CD4-positive, alpha-beta T cell treated with Interleukin-2 at 100 ng/mL for 4 hours (primary cell): ENCODE measurements at places on chromosomes 1 and 21.
A peak's percentile ranks its signal among the peaks of the same experiment; 100 is the strongest.

GRCh38 chr1:101781201-101781831 lies 215.4 kb downstream of the OLFM3 start:
- no peak for DNase-seq

DNA sequence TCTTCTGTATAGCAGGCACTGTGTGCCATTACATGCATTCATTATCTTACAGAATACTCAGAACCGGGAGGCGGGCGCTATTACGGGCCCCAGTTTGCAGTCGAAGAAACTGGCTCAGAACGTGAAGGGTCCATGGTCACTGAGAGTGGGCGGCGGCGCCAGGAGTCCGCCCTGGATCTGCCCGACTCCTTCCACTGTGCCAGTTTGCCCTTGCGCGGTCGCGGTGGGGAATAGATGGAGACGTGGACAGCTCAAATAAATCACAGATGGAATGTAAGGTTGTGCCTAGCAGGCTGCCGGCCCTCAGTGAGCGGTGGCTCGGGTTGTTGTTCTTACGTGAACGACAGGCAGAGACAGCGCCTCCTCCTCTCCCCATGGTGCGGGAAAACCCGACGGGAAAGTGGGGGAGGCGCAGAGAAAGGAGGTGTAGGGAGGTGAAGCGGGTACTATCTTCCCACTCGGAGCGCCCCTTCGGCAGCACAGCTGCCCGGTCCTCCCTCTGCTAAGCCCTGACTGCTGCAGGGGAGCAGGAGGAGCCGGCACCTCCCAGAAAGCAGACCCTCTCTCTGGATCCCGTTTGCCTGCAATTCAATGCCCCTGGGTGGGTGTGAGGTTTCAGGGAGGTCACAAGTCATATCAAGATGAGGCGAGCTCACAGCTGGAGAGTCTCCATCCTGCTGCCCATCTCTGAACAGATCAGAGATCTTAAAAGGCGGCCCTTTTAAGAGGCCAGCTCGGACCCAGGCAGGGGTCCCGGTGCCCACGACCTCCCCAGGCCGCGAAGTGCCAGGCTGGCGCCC lies 1.1 kb downstream of the COL9A2 start:
- DNase-seq: peak; percentile 12

DNA sequence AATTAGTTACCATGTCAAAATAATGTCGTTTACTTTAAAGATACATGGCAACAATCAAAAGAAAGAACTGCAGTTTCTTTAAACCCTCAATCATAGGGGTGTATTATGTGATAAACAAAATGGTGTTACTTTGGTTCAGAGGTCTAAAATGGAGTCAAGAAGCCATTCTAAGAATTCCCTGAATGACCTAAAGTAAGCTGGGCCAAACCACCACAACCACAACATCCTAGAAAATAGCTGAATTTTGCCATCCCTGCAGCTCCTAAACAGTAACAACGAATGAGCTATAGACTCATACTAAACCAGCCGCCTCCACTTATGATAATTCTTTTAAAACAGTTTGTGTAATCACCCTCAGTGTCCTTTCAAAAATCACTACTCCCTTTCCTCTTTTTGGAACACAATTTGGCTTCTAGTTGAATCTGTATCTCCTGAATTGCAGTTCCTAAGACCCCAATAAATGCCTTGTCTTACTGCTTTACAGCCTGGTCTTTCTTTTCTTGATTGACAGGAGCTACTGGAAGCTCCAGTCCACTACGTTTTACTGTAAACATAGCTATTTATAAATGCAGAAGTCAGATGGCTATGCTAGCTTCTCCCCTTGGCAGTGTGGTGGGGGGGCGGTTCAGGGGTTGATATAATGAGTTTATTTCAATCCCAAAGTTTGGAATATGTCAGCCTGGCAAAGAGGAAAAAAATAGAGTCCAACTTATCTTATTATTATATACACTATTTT lies 84.3 kb downstream of the PLPPR4 start:
- no peak for DNase-seq

GRCh38 chr1:2352897-2353550 lies 38.3 kb downstream of the MORN1 start:
- DNase-seq: no peak

GRCh38 chr1:201676197-201676596 lies 137.3 kb downstream of the NAV1 start:
- DNase-seq: no peak

DNA sequence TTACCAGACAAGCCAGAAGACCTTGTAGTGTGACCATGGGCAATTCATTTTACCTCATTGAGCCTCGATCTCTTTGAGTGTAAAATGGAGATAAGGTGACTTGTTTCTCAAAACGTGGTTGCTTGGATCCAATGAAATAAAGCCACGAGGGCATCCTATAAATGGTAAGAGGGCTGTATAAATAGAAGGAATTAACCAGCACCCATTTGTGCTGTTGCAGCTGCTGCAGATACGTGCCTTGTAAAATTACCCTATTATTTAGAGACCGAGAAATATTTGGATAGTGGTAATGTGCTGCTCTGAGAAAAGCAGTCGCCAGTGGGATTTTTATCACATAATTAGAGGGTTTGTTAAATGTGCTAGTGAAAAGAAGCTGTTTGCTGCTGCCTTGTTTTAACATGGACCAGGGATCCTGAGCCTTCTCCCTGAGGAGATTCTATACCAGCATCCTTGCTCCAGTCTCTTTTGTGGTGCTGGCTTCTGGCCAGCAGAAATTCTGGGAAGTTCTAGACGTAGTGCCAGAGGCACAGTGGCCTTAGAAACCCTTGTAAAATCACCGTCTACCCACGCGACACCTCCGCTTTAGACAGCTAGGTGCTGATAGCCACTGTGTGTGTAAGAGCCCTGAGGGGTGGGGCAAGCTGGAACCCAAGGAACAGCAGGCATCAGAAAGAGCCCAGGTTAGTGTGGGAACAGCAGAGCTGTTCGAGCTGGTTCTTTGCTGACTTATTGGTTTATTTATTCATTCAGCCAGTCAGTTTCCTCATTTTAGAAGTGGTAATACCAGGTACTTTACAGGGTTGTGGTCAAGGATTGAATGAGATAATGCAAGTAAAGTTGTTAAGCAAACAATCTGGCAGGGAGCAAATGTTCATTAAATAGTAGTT lies 137.5 kb downstream of the NOS1AP start:
- no peak for DNase-seq

GRCh38 chr1:239854922-239855321 lies 236.8 kb upstream of the FMN2 start:
- DNase-seq: no peak

DNA sequence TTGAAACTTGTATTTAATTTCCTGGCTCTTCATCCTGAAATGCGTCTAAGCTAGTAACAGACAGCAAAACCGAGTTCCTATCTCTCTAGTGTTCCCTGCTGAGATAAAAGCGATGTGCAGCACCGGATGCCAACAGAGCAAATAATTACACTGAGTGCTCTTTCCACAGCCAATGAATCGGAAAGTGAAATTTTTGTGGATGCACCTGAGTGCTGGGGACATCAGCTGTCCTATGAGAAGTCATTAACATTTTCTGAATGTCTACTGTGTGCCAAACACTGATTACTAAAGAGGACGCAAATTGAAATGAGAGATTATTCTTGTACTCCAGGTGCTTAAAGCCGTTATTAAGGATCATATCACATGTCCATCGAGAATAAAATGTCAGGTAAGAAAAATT lies 278.0 kb downstream of the RGS7 start:
- DNase-seq: no peak

GRCh38 chr1:12438349-12438924 lies 179.6 kb downstream of the DHRS3 start:
- DNase-seq: peak; percentile 78

GRCh38 chr1:2320760-2321667 lies 70.3 kb downstream of the MORN1 start:
- no peak for DNase-seq

GRCh38 chr1:171142416-171143385 lies 42.4 kb upstream of the FMO2 start:
- DNase-seq: no peak

DNA sequence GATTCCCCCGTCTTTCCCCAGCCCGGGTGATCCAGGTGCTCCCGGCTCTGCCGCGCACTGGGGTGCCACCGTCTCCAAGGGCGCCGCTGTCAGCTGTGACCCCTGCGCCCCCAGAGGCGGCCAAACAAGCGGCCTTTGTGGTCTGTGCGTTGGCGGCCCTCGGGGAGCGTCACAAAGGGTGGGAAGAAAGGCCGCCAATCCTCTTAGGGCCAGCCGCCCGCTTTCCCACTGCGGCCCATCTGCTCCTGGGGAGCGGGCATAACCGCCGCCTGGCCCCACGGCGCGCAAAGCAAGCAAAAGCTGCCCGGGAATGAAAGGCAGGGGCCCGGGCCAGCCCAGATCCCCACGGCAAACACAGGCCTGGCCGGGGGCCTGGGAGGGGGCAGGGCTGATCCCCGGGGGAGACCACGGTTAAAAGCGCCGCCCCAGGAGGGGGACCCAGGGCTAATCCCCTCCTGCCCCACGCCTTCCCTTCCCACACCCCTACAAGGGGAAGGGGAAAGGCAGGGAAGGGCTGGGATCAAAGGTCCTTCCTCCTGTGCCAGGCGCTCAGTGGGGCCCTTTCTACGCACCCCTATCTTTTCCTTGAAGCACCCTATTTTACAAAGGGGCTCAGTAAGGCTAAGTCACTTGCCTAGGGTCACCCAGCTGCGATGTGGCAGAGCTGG lies 24.0 kb downstream of the C1QB start:
- DNase-seq: no peak

DNA sequence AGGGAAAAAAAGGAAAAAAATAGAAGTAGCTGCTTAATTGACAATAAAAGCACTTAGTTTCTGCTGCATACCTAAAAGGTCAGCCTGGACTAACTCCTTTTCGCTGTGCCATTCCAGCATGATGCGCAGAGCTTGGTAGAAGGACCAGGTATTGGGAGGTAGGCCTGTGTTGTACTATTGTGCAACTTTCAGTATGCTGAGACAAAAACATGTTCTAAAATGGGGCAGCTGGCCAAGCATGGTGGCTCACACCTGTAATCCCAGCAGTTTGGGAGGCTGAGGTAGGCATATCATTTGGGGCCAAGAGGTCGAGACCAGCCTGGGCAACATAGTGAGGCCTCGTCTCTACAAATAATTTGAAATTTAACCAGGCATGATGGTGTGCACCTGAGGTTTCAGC lies 15.0 kb upstream of the SCCPDH start:
- DNase-seq: no peak

DNA sequence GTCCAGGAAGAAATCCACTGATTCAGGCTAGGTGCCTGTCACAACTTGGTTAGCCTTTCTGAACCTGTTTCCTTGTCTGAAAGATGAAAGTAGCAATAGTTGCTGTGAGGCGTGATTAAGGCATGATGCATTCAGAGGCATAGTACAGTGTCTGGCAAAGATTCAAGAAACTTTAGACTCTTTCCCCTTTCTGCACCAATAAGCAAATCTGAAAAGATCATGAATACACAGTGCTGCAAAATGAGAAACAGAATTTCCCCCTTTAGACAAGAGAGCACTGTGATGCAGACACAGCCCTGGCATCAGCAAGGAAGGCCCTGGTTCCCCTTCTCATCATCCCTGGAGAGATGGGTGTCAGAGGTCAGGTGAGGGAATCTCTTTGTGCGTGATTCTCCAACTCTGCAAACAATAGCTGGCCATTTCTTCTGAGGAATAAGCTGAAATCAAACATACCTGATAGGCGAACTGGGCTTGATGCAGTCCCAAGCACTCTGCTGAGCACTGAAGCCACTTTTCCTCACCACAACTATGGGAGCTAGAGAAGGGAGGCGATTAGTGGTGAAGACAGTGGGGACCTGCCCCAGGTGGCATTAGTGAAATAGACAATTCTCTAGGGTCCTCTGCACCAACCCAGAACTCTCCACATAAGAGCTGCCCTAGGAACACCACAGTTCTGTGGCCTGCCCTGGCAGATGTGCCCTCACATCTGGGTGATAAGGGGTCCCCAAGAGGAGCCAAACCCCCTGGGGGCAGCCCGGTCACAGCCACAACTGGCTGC lies 41.7 kb downstream of the ITPKB start:
- DNase-seq: peak; percentile 61

DNA sequence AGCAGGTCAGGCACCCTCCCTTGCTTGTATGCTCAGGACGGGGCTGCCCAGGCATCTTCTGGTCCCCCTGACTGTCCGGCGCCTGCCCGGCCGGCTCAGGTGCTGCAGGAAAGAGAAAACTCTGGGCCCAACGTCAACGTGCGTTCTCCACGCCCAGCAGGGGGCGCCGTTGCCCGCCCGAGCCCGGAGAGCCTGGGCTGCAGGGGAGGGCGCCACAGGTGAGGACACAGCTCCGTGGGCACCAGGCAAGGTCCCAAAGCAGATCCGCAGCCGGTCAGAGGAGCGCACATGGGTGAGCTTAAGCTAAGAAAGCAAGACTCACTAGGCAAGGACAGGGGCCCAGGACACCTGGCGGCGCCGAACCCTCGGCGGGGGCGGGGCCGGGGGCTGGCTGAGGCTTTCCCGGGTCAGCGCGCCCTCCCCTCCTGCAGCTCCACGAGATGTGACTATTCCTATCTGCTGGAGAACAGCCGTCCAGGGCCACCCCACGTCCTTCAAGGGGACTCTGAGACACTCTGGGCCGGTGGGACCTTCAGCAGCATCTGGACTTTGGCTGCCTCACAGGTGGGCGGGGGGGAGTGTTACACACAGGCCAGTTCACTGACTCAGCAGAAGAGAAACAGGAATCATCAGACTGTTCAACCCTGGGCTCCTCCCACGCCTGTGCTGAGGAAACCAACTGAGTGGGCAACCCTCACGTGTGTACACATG lies 29.3 kb downstream of the KRTAP10-1 start:
- DNase-seq: peak; percentile 78

GRCh38 chr1:115134231-115134630 lies 44.9 kb upstream of the TSPAN2 start:
- DNase-seq: no peak

GRCh38 chr1:43065616-43066399 lies 106.3 kb downstream of the EBNA1BP2 start:
- DNase-seq: no peak

DNA sequence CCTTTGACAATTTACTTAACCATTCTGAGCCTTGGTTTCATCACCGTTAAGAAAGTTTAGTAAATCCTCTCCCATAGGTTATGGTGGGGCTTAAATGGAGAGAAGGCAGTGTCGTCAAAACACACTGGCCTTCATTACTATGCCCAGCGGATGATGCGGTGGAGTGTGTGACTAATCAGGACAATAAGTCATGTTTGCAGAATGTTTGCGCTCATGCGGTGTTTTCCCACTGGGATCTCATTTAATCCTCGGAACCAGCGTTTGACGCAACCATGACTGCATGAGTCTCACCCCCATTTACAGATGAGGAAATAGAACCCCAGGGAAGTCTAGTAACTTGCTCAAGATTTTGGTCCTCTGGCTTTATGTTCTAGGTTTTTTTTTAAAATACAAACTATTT lies 17.5 kb downstream of the SLC26A9 start:
- DNase-seq: no peak

GRCh38 chr1:201838381-201838780 lies 9.4 kb downstream of the IPO9 start:
- no peak for DNase-seq

DNA sequence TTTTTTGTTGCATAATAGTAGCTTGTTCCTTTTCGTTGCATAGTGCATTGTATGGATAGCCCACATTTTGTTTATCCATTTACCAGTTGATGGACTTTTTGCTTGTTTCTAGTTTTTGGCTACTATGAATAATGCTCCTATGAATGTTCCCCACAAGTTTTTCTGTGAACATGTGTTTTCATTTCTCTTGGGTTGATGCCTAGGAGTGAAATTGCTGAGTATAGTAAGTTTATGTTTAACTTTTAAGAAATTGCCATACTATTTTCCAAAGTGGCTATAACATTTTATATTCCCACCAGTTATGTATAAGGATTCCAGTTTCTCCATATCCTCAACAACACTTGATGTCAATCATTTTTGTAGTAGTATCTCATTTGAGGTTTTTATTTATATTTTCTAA lies 84.8 kb upstream of the CACYBP start:
- no peak for DNase-seq
